ENCODE measurements at places on chromosomes 4 and X. TPM values are rescaled to one million over a fixed set of nuclear protein-coding genes. Genes with fewer than 3 reads are reported as not detected.

GRCh38 chrX:69362856-69363255 is 141.3 kb upstream of the NALF2 start:
- no peak for DNase-seq
- no peaks in the 10 kb centered on the region for H3K27me3 ChIP-seq
- H3K4me3 ChIP-seq: no peak overlapping the region
- no peaks in the 10 kb centered on the region for H3K36me3 ChIP-seq
- no peak overlapping the region for H3K27ac ChIP-seq
- H3K4me1 ChIP-seq: peaks cover 7% of the 10 kb centered on the region

GRCh38 chr4:70687392-70687791 is 940 bp upstream of the UTP3 start:
- H3K4me3 ChIP-seq: peak overlapping the region; percentile 99
- H3K4me1 ChIP-seq: peaks cover 19% of the 10 kb centered on the region
- H3K36me3 ChIP-seq: peaks cover 5% of the 10 kb centered on the region
- H3K27me3 ChIP-seq: no peaks in the 10 kb centered on the region
- DNase-seq: no peak

DNA sequence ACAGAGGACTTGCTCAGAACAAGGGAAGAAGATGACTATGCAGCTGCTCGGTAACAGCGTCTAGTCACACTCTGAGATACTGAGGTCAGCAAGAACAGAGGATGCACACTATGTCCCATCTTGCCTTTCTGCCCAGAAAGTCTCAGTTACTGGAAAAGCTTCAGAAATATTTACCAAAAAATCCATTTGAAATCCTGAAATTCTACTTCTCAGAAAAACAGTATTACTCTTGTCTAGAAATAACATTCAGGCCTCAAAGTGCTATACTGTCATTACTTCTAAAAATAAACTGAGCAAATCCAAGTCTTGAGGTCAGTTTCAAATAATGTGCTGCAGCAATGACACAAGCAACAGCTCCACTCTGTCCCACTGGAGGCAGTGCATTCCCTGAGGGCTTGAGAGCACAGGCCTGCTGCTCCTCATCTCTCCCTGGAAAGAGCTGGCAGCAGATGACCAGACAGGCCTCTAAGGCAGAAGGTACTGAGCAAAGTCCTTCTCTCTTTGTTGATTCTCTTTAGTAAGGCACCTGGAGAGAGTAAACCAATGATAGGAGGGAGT is 76.9 kb downstream of the CAMK2D start:
- H3K36me3 ChIP-seq: no peaks in the 10 kb centered on the region
- no peak overlapping the region for H3K4me3 ChIP-seq
- DNase-seq: no peak

DNA sequence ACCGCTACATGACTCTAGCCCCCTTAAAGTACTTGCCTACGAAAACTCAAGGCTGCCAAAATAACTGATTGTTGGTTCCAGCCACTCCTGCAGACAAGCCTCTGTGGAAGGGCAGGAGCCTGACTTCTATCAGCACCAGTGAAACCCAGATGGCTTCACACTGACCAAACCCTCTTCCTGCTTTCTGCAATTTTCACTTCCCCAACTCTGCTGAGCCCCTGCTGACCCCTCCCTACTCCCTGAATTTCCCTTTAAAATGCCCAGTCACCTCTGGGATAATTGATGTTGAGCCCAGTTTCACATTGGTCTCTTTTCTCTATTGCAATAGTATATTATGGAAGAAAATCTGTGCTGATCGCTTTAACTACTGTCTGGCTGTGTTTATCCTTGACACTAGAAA is 61.6 kb upstream of the STS start:
- peaks cover 2% of the 10 kb centered on the region for H3K36me3 ChIP-seq
- H3K27me3 ChIP-seq: no peaks in the 10 kb centered on the region
- no peak overlapping the region for H3K27ac ChIP-seq

DNA sequence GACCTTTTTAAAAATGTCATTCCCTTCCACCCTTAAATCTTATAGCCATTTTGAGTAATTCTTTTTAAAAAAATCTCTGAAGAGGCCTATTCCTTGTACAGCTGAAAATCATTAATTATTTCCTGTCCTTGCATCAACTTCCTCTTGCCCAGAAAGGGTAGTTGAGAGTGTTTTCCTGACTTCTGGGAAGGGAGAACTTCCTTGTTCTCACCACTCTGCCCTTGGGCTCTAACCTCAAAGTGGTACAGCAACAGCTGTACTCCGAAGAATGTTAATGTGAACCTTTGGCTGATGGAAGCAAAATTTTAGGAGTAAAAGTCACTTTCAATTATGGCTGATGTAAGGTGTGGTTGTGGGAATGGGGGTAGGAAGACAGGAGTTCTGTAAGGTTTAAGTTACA is 15.1 kb upstream of the FABP2 start:
- H3K4me1 ChIP-seq: peaks cover 7% of the 10 kb centered on the region
- H3K36me3 ChIP-seq: no peaks in the 10 kb centered on the region
- H3K27ac ChIP-seq: no peak overlapping the region

GRCh38 chr4:38687571-38688011 is 23.6 kb downstream of the KLF3 start:
- peaks cover 33% of the 10 kb centered on the region for H3K36me3 ChIP-seq
- DNase-seq: no peak
- no peaks in the 10 kb centered on the region for H3K27me3 ChIP-seq

- no peaks in the 10 kb centered on the region for H3K27me3 ChIP-seq
- no peak for DNase-seq
- no peaks in the 10 kb centered on the region for H3K36me3 ChIP-seq
- H3K27ac ChIP-seq: no peak overlapping the region
Measured at GRCh38 chr4:75243570-75243969, 270.6 kb downstream of the RCHY1 start.

- no peak for DNase-seq
- no peaks in the 10 kb centered on the region for H3K27me3 ChIP-seq
- H3K36me3 ChIP-seq: no peaks in the 10 kb centered on the region
- H3K27ac ChIP-seq: no peak overlapping the region
Measured at GRCh38 chr4:138659037-138659811, 356.4 kb upstream of the NOCT start.

- H3K27ac ChIP-seq: no peak overlapping the region
- H3K36me3 ChIP-seq: no peaks in the 10 kb centered on the region
Measured at GRCh38 chr4:123536225-123536624, 139.6 kb downstream of the SPRY1 start.

DNA sequence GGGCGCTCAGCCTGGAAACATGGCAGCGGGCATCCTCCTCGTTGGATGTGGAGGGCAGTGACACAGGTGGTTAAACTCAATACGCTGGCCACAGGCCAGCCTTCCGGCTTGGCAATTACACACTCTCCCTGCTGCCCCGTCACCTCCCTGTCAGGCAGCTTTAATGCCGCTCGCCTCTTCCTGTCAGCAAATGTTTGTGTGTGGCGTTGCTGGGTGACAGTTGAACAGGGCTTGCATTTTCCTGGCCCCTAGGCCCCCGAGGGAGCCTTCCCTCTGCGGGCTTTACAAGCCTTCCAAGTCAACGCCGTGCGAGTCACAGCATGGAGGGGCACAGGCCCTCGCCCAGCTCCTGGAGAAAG is 620.0 kb downstream of the BCOR start:
- no peaks in the 10 kb centered on the region for H3K27me3 ChIP-seq
- no peaks in the 10 kb centered on the region for H3K36me3 ChIP-seq
- DNase-seq: peak; percentile 28

- H3K4me3 ChIP-seq: no peak overlapping the region
- no peak overlapping the region for H3K27ac ChIP-seq
- H3K4me1 ChIP-seq: peaks cover 15% of the 10 kb centered on the region
- no peaks in the 10 kb centered on the region for H3K36me3 ChIP-seq
Measured at GRCh38 chr4:8329859-8330761, 60.6 kb downstream of the HTRA3 start.

DNA sequence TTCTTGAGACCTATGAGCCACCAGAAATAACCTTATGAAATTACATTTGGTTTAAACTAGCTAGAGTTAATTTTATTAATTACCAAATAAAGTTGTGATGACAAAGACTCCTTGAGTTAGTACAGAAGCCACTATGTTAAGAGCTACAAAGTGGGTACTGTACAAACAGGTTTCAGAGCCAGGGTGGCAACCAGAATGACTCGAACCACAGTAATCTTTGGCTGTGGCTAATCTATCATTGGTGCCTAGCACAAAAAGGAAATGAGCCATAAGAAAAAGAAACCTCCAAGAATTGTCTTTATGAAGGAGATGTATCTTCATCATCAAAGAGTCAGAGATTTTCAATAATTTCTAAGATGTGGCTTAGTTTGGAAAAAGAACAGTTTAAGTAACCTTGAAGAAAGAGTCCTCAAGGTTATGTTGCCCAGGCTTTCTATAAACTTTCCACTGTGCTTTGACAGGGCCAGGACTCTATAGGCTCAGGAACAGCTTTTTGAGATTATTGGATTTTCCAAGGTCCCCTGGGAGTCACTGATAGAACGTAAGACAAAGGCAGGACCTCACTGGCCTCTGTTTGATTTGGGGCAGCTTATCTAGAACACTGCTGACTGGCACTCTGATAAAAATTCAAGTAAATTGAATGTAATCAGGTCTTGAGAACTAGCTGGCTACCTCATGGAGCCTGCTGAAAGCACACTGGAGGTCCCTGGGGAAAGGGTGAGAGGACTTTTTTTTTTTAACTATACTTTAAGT is 777.7 kb downstream of the STIM2 start:
- H3K36me3 ChIP-seq: no peaks in the 10 kb centered on the region
- no peak overlapping the region for H3K27ac ChIP-seq
- no peak overlapping the region for H3K4me3 ChIP-seq

DNA sequence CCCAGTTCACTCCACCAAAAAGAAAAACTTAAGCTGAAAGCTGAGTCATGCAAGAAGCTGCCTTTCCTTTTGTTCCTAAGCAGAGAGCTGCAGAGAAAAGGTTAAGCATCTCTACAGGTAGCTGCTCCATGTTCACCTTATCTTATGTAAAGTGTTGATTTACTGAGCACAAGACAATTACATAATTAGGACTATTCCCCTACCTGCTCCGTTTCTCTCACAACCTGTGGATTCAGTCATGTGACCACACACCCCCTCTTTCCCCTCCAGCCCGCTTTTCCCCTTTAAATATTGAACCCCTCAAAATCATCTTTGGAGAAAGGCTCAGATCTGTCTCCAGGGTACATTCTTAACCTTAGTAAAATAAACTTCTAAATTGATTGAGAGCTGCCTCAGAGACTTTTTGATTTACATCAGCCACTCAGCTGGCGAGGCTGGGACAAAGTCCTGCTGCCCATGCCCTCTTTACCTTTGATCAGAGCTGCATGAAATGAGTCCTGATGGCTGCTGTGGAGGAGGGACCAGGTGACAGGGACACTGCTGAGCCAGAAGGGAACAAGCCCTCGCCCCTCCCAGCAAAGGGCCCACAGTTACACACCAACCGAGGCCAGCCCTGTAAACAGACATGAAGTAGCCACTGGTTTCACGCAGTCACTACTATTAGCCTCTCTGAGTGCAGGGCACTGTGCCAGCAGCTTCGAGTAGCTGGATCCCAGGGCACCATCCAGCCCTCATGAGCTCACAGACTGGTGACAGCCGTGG is 53.9 kb upstream of the C4orf50 start:
- H3K4me1 ChIP-seq: no peaks in the 10 kb centered on the region
- no peak overlapping the region for H3K27ac ChIP-seq
- H3K4me3 ChIP-seq: no peak overlapping the region
- DNase-seq: no peak

- peak overlapping the region; percentile 69 for H3K27ac ChIP-seq
- H3K4me1 ChIP-seq: peaks cover 4% of the 10 kb centered on the region
- no peaks in the 10 kb centered on the region for H3K27me3 ChIP-seq
- H3K36me3 ChIP-seq: no peaks in the 10 kb centered on the region
Measured at GRCh38 chrX:81202456-81202819, 536 bp downstream of the SH3BGRL start.

- no peak overlapping the region for H3K4me3 ChIP-seq
- no peaks in the 10 kb centered on the region for H3K36me3 ChIP-seq
- no peaks in the 10 kb centered on the region for H3K4me1 ChIP-seq
- no peak overlapping the region for H3K27ac ChIP-seq
Measured at GRCh38 chrX:2662586-2662985, 28.5 kb upstream of the CD99 start.

DNA sequence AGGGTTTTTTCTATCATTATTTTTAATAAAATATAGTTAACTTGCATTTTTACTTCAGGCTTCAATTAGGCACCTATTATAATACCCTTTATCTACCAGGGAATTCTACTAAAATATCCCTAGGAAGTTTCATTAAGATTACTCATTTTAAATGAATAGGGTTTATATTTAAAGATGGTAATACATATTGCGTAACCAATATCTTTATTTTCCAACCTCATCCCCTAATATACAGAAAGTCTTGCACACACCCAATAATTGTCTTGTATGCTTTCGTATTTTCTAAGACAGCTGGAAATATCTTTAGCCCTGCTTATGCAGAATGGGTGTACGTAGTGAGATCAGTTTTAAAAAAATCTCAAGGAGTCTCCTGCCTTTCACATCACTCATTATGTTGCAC is 1186.8 kb downstream of the TECRL start:
- H3K4me1 ChIP-seq: no peaks in the 10 kb centered on the region
- no peak overlapping the region for H3K4me3 ChIP-seq
- no peak overlapping the region for H3K27ac ChIP-seq
- no peak for DNase-seq
- H3K36me3 ChIP-seq: no peaks in the 10 kb centered on the region
- H3K27me3 ChIP-seq: no peaks in the 10 kb centered on the region

DNA sequence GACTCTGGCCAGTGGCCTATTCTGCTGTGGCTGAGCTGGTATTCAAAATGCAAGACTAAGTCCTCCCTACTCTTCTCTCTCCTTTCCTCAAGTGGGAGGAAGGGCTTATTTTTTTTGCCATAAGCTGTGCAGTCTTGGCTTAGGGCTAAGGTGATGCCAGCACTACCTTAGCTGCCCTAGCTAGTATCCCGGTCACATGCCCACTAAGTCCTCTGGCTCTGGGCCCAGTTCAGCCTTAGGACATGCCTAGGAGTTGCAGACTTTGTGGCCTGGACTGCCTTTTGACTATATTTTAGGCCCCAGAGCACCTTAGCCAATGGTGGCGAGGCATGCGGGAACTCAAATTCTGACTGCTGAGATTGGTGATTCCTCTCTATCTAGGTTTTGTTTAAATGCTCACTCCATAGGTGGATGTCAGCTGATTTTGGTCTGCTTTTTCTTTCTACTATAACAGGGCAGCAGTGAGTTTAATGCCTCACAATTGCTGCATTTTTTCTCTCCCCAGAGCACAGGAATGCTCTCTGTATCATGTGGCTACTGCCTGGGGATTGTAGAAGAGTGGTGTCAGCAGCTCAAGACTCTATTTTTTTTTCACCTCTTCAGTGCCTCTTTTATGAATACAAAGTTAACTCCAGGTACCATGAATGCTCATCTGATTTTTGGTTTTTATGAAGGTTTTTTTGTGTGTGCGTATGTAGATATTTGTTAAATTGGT is 472.9 kb upstream of the GRID2 start:
- H3K4me1 ChIP-seq: peaks cover 4% of the 10 kb centered on the region
- H3K4me3 ChIP-seq: no peak overlapping the region
- H3K36me3 ChIP-seq: no peaks in the 10 kb centered on the region
- DNase-seq: no peak

Gene TMPRSS11B
- polyA plus RNA-seq: 2.0 TPM

Gene FGF13
- polyA plus RNA-seq: 0.10 TPM

Gene ADGRG4
- polyA plus RNA-seq: not detected

Gene STK26
- polyA plus RNA-seq: 32.3 TPM

Gene DCHS2
- 0.01 TPM for polyA plus RNA-seq

Gene LIMCH1
- 2.4 TPM for polyA plus RNA-seq
